Activated CD8-positive, alpha-beta memory T cell treated with anti-CD3 and anti-CD28 coated beads for 1 hour (primary cell): ENCODE measurements at places on chromosomes 12 and 14.
A peak's percentile ranks its signal among the peaks of the same experiment; 100 is the strongest.

- DNase-seq: peak; percentile 63
Observed at GRCh38 chr14:96741151-96741977, 55.8 kb upstream of the VRK1 start.

DNA sequence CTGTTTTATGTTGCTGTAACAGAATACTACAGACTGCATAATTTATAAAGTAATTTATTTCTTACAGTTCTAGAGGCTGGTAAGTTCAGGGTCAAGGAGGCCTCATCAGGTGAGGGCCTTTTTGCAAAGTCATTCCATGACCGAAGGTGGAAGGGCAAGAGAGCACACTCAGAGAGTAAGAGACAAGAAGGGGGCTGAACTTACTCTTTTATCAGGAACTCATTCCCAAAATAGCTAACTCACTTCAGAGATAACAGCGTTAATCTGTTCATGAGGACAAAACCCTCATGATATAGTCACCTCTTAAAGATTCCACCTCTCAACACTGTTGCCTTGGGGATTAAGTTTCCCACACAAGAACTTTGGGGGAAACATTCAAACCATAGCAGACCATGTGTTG, 51.5 kb upstream of the RNU6-7 start:
- DNase-seq: no peak

DNA sequence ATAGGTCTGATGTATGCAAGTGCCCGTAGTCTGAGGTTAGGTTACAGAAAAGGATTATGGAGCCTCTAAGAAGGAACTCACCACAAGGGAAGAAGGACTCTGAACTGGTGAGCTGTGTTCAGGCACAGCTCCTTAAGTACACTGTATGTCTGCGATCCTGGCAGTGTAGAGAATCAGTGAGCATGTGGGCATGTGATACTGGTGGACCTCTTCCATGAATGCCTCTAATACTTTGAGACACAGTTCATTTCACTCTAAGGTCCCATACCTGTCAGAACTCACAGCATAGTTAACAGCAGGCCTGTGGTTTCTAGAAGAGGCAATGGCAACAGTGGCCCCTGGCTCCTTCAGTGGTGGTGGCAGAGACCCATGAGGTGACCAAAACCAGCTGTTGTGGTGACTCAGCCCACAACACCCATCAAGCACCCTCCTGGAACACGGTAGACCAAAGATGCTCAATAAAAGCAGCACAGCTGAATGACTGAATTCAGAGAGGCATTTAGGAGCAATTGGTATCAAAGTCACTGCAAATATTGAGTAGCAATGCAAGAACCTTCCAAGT, 6.9 kb upstream of the OR6J1 start:
- DNase-seq: no peak

DNA sequence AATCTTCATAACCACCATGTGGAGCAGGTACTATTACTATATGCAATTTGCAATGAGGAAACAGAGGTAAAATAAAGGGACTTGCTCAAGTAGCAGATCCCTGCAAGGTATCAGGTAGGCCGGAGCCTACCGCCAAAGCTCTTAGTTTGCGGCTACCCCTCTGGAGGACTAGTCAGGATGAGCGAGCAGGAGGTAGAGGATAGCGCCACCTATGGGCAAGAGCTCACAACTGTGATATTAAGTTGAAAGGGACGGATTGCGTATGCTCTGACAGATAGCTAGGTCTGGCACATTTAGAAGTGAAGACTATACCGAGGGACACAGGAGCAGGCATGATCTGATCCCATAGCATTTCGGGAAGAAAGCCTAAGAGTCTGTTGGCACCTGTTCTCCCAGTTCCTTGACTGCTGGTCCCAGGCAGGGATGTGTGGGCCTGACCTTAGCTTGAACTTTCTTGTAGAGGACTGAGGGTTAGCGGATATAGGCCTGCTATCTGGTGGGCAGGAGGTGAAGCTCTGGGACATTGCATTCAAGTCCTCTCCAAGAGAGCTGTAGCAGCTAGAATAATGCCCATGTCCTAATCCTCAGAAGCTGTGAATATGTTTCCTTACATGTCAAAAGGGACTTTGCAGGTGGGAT, 48.0 kb downstream of the SLC17A8 start:
- no peak for DNase-seq

- DNase-seq: no peak
Observed at GRCh38 chr12:89689306-89689705, 19.3 kb downstream of the ATP2B1 start.

GRCh38 chr14:84036840-84037239, 1493.1 kb upstream of the FLRT2 start:
- no peak for DNase-seq

GRCh38 chr12:88958946-88959345, 378.7 kb upstream of the KITLG start:
- no peak for DNase-seq

GRCh38 chr12:113609692-113610469, 138.2 kb upstream of the LHX5 start:
- DNase-seq: no peak

DNA sequence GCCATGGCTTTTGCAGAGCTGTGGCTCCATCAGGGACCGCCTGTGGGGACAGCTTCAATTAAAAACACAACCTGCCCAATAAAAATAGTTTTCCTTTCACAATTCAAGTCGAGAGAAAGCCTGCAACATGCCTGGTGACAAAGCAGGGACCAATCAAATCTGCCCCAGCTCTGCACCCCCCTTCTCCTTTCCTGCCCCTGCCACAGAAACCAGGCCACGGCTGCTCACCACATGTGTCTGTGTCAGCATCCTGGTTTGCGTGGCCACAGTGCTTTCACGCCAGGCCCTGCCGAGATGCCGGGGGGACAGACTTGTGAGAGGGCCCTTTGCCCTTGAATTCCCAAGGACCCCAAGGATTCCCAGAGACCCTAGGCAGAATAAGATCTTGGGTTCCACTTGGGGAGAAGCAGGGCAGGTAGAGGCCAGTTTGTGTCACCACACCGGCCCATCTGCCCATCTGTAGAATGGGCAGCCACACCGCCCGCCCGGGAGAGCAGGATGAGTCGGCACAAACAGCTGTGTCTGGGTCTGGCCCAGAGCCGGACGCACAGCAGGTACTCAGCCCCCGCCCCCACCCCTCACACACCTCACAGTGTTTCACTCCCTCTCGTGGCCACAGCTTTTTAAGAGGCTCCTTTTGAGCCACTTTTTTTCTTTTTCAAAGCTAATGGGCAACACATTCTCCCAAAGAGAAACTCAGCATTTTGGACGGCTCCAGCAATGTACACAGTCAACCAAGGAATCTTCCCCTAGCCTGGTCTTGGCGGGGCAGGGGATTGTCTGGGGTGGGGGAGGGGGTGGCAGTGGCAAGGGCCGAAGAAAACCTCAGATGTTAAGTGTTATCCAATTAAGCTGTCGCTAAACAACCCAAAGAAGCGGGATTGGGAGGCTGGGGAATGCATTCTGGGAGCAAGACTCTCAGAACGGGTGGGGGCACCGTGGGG, 41.5 kb downstream of the BCL11B start:
- peak; percentile 60 for DNase-seq

DNA sequence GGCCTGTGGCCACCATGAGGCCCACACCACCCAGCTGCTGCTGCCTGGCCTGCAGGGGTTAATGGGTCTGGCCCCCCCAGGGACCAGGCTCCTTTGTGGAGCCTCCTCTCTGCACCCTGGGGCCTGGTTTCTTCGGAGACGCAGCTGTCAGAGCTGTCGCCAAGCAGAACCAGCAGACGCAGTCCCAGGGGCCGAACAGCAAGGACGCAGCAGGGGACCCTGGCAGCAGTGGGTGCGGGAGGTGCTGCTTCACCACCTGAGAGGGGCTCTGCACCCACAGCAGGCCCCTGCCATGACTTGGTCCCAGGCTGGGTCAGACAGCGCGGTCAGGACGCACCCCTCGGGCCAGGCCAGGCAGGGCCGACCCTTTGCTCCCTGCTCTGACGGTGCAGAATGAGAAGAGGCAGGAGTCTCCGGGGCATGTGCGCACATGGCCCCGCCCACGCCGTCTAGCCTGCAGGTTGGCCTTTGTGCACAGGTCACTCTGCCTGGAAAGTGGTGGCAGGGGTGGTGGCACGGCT, 30.5 kb downstream of the JAG2 start:
- DNase-seq: no peak

- DNase-seq: no peak
Observed at GRCh38 chr14:80584744-80585505, 356.6 kb downstream of the CEP128 start.

DNA sequence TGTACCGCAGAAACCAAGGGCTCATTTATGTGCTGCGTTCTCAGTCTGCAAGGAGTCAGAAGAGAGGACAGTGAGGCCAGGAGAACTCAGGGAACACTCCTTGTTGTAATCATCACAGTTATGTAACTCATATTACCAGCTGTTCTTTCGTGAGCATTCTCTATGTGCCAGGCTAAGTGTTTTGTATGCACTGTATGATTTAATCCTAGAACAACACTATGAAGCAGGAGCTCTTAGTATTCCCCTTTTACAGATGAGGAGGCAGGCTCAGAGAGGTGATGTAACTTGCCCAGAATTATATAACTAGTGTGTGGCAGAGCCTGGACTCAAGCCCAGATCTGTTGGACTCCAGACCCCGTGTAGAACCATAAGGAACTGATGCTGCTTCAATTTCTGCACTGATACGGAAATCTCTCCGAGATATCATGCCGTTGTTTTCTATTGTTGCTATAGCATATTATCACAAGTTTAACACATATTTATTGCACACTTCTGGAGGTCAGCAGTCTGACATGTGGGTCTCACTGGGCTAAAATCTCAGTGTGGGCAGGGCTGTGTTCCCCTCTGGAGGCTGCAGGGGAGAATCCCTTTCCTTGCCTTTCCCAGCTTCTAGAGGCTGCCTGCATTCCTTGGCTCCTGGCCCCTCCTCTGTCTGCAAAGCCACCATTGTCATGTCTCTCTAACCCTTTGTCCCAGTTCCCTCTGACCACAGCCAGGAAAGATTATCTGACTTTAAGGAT, 16.3 kb upstream of the CD9 start:
- DNase-seq: no peak
